ENCODE measurements at places on chromosomes 16 and 17. TPM values are rescaled to one million over a fixed set of nuclear protein-coding genes. Genes with fewer than 3 reads are reported as not detected.

The ANKFN1 gene
- 4.3 TPM for total RNA-seq

The SRP68 gene
- 65.0 TPM for total RNA-seq

The RHBDL3 gene
- 0.18 TPM for total RNA-seq

The CCL5 gene
- 18.2 TPM for total RNA-seq

The CNTNAP1 gene
- 9.0 TPM for total RNA-seq

The KRTAP4-4 gene
- total RNA-seq = not detected

The GFOD2 gene
- total RNA-seq = 18.9 TPM

The SGSH gene
- total RNA-seq = 57.8 TPM

The RNF112 gene
- 1.8 TPM for total RNA-seq

The HIRIP3 gene
- total RNA-seq = 22.1 TPM

The TMEM88 gene
- 12.0 TPM for total RNA-seq

The TBC1D3L gene
- total RNA-seq = 20.7 TPM

The HAS3 gene
- total RNA-seq = 12.6 TPM

DNA sequence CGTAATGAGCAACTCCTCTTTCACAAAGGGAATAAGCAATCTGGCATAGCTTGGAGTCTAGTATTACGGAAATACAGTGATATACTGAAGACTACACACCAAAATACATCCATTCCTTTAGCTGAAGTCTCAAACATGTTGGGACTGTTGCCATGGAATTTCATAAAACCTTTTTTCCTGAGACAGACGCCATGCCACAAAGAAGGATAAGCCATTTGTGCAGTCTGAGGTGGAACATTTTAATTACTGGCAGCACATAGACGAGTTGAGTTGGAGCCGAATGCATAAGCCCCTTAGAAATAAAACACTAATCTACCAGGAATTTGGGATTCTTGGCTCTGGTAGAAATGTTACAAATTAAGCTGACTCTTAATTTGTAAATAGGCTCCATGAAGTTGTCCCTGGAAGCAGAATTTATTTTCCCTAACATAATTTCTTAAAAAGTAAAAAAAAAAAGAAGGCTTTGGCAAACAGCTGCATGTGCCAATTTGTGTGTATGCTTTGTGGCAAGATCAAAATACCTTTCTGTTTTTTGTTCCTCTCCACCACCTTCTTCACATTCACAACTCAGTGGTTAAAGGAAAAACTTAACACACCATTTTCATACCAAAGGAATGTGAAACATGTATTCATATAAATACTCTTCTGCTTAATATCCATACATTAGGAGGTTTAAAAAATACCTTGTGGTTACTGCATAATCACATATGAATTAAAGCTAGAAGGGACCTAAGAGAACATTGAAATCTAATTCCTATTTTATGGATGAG, 25.5 kb downstream of the GRB7 start:
- no peak overlapping the region for H3K4me3 ChIP-seq
- no peak for DNase-seq
- no peak overlapping the region for H3K27ac ChIP-seq
- H3K36me3 ChIP-seq = peaks cover 4% of the 10 kb centered on the region
- peaks cover 15% of the 10 kb centered on the region for H3K27me3 ChIP-seq
- no peaks in the 10 kb centered on the region for H3K4me1 ChIP-seq

DNA sequence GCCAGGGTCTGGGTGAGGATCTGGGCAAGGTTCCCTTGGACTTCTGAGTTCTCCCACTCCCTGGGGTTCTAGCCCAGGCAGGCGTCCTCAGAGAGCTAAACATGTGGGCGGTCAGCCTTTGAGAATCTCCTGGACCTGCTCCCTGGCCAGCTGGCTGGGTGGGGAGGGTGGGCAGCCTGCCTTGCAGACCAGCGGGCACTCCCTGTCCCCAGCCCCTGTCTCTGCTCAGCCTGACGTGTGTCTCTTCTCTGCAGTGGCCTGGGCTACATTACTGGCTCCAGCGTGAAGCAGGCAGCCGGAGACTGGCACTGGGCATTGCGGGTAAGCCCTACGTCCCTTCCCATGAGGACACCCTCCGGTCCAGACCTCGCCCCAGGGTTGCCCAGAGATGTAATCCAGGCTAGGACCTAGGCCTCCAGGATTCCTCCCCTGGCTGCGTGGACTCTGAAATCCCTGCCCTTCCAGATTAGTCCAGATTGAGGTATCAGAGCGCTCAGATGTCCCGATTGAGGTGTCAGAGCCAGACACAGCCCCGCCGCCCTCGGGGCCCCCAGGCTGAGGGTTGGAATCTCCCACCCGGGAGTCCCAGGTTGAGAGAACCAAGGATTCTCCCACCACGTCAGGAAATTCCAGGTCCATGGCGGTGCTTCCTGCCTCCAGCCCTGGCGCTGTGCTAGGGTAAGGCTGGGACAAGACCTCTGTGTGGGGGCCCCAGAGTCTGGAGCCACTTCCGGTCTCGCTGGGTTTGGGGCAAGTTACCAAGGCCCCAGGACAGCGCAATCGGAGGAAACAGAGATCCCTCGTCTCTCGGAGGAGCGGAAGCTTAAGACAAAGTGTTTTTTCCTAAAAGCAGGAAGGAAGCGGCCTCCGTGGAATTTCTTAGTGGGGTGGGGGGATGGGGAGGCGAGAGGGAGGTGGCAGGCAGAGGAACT, 24.1 kb downstream of the MYBBP1A start:
- DNase-seq = no peak
- H3K36me3 ChIP-seq = peaks cover 12% of the 10 kb centered on the region
- no peak overlapping the region for H3K4me3 ChIP-seq

DNA sequence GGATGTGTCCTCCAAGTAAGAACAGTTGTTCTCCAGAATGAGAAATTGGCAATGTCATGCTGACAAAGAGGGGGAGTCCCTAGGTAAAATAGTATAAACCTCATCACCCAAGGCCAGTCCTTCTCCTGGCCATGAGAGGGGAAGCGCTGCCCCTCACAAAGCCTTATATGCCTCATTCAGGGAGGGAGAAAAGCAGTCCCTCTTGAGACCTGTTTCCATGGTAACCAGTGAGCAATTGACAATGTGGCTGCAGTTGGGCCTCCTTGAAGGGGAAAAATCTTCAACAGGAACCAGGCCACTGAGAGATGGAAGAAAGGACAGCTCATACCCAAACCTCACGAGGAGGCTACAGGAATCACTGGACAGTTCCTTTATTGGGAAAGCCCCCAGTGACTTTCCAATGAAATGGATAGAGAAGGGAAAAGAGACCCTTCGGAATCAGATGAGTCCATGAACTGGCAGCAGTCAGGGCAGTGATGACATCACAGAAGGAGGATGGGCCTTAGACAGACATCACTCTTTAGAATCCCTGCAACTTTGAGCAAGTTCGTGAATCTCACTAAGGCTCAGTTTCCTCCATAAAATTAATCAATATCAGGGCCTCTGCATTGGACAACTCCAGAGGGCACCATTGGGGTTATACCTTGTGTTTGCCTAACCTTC, 275.7 kb downstream of the TOX3 start:
- H3K4me1 ChIP-seq = no peaks in the 10 kb centered on the region
- no peak overlapping the region for H3K27ac ChIP-seq
- DNase-seq = no peak
- no peak overlapping the region for H3K4me3 ChIP-seq

DNA sequence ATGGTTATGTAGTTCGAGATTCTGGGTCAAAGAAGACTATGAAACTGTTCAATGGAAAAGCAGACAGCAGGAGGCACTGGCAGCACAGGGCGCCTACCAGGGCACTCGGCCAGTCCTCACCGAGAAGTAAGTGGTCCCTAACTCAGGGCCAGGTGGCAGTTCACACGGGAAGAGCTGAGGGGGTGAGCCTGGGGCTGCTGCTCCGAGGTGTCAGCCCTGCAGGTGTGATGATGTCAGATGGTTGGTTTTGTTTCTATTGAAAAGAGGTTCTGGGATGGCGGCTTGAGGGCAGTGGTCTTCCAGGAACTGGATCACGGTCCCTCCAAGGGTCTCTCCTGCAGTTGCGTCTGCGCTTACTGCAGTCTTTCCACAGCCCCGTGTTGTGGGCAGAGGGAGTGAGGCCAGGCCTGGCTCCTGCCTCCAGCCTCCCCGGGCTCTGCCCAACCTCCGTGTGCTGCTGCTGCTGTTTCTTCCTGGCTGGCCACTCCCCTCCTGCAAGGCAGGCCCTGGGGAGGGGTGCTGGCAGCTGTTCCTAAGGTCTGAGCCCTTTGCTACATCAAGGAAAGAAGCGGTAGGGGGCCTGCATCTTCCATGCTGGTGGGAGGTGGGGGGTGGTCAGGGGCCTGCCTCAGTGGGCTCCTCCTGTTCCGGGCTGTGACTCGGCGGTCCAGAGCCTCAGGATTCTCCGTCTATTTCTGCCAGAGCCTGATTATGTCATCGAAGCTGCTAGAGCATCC, 22.6 kb downstream of the RNF213 start:
- H3K27me3 ChIP-seq = no peaks in the 10 kb centered on the region
- peak; percentile 27 for DNase-seq
- H3K4me3 ChIP-seq = no peak overlapping the region
- peaks cover 87% of the 10 kb centered on the region for H3K36me3 ChIP-seq
- peaks cover 23% of the 10 kb centered on the region for H3K4me1 ChIP-seq

DNA sequence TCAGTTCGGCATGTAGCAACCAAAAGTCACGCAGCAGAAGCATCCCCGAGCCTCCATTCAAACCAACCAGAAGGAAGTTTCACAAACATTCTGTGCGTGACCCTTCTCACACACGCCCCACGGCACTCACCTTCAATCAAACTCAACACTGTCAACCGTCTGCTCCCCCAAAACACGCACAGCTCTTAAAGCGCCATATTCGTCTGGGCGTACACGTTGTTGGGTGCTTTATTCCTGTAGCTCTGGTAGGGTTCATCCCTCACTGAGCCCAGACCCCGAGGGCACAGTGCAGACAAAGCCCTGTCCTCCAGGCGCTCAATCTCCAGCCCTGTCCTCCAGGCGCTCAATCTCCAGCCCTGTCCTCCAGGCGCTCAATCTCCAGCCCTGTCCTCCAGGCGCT, 2.2 kb downstream of the RAB40B start:
- no peaks in the 10 kb centered on the region for H3K36me3 ChIP-seq
- no peaks in the 10 kb centered on the region for H3K27me3 ChIP-seq
- no peak for DNase-seq
- no peak overlapping the region for H3K27ac ChIP-seq
- H3K4me1 ChIP-seq = peaks cover 17% of the 10 kb centered on the region
- H3K4me3 ChIP-seq = no peak overlapping the region

DNA sequence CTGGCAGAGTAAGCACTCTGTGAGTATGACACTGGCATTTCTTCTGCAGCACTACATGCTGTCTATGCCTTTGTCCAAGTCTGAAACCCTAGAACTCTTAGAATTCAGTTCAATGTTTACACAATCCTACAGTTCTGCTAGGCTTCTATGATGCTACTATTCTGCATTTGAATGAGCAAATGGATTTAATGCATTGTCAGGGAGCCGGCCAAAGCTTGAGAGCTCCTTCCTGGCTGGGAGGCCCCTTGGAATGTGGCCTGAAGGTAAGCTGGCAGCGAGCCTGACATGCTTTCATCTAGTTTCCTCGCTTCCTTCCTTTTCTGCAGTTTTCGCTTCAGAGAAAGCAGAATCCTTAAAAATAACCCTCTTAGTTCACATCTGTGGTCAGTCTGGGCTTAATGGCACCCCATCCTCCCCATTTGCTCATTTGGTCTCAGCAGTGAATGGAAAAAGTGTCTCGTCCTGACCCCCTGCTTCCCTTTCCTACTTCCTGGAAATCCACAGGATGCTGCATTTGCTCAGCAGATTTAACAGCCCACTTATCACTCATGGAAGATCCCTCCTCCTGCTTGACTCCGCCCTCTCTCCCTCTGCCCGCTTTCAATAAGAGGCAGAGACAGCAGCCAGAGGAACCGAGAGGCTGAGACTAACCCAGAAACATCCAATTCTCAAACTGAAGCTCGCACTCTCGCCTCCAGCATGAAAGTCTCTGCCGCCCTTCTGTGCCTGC, at the start of gene CCL2:
TSS of gene CCL2 (plus strand) at position 635 of the 730 bp plus-strand sequence. CDS start at position 700, 65 bp downstream.
- H3K4me1 ChIP-seq = peaks cover 69% of the 10 kb centered on the region
- H3K36me3 ChIP-seq = no peaks in the 10 kb centered on the region
- DNase-seq = peak; percentile 61
- H3K27ac ChIP-seq = peak within 1 kb of the TSS; percentile 71
- peak within 1 kb of the TSS; percentile 51 for H3K4me3 ChIP-seq

DNA sequence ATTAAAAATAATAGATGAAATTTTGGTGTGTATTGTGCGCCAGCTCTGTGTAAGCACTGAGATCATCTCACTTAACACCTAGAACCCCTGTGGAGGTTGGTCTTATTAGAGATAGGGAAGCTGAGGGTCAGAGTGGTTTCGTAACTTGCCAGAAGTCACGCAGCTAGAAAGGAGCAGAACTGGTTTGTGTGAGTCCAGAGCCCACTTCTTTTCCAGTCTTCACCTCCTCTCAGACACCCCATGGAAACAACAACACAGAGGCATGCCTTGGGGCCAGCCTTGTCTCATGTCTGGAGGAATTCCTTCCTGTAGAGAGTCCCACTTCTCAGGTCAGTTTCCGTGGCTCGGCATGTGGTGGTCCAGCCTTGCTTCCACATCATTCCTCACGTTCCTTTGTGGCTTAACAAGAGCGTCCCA, 16.5 kb downstream of the YPEL2 start:
- H3K27me3 ChIP-seq = no peaks in the 10 kb centered on the region
- no peak for DNase-seq
- no peak overlapping the region for H3K4me3 ChIP-seq
- H3K4me1 ChIP-seq = peaks cover 41% of the 10 kb centered on the region

DNA sequence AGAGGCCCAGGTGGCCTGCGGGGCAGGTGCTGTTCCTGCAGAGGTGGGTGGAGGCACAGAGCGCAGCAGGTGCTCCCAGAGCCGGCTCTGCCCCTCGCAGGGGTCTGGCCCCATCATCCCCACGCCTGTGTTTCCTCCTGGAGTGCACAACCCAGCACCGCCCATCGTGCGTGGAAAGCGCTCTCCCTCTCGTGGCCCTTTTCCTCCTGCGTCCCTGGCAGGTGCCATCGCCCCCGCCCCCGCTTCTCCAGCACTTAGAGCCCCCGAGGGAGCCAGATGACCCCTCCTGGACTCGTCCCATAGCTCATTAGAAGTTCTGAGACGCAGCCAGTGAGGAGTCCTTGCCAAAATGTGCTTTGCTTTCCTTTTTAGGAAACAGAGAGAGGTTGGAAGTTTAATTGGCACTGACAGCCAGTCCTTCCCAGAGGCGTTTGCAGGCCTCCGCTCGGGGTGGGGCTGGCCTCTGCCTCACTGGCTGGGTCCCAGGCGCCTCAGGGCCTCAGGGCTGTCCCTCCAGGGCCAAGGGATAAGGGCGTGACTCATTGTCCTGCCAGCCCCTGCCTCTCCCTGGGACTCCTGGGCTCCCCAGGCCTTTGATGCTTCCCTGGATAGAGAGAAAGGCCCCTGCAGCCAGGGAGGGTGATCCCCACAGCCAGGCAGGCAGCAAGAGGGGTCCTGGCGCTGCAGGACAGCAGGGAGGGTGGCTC, 32.2 kb upstream of the CHMP6 start:
- peaks cover 36% of the 10 kb centered on the region for H3K36me3 ChIP-seq
- DNase-seq = peak; percentile 60
- no peak overlapping the region for H3K4me3 ChIP-seq
- no peaks in the 10 kb centered on the region for H3K27me3 ChIP-seq
- peaks cover 18% of the 10 kb centered on the region for H3K4me1 ChIP-seq

DNA sequence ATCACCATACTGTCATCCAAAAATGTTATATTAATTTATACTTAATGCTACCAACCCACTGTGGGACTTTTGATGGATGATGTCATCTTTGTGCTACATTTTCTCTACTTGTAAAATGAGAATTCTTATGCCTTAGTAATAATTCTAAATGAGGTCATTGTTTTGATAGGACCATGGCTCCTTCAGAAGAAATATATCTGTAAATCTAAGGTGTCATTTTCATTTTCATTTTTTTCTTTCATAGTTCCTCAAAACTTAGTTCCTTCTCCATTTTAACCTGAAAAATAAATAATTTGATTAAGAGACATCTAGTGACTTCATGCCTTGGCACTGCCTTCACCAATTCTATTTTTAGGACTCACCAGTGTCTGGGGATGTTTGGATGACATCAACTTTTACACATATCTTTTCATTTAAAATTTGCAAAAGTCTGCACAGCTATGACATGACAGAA, 48.7 kb downstream of the GPRC5B start:
- no peak overlapping the region for H3K4me3 ChIP-seq
- no peak for DNase-seq
- H3K27ac ChIP-seq = no peak overlapping the region
- H3K4me1 ChIP-seq = no peaks in the 10 kb centered on the region
- no peaks in the 10 kb centered on the region for H3K27me3 ChIP-seq
